Endothelial cell (in vitro differentiated cells): ENCODE measurements at places on chromosomes 2 and 18. TPM values are rescaled to one million over a fixed set of nuclear protein-coding genes. Genes with fewer than 3 reads are reported as not detected.

B3GNT7 gene
- total RNA-seq, result 5.3 TPM

IL1R2 gene
- not detected for total RNA-seq

SETBP1 gene
- 131 TPM for total RNA-seq

AKAIN1 gene
- total RNA-seq, result not detected

DSG4 gene
- not detected for total RNA-seq

DNAH7 gene
- 2.6 TPM for total RNA-seq

SLC30A3 gene
- not detected for total RNA-seq

STEAP3 gene
- 17.9 TPM for total RNA-seq

SERPINB11 gene
- total RNA-seq, result not detected

ATL2 gene
- 38.0 TPM for total RNA-seq

GNLY gene
- total RNA-seq, result not detected

CCDC85A gene
- total RNA-seq, result 16.4 TPM

DNA sequence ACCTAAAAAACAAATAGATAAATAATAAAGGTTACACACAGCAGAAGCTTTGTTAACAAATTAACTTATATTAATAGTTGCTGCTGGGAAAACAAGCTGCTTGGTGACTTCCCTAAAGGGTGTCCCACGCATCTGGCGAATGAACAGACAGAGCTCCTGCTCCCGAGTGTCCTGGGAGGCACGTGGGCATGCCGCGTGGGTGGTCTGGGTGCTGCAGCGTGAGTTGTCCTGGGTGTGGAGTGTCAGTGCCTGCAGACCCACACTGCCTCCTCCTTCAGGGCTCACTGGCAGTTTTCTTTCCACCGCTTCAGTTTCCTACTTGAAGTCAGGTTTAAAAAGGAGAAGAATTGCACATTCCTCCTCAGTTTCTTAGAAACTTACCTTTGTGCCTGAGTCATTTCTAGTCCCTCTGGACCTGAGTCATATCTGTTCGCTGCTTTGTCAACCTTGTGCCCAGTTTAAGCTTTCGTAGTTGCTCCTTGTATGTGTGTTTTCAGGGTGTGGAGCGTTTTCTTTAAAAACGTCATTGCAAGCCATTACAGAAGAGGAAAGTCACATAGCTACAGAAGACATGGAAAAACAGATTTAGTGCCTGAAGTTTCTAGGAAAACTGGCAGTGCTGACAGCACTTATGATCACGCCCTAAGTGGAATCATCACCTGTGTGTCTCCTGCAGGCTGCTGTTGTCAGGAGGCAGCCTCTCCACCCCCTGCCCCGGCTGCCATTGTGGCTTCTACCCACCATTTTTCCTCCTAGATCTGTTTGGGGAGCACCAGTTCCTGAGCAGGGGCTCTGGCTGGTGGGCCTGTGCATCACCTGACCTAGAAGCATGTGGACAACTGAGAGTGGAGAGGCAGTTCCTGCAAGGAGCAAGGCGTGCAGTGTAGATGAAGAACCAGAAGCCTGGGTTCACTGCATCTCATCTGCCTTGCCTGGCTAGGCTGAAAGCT, 24.5 kb downstream of the IMPA2 start:
- DNase-seq, result no peak

DNA sequence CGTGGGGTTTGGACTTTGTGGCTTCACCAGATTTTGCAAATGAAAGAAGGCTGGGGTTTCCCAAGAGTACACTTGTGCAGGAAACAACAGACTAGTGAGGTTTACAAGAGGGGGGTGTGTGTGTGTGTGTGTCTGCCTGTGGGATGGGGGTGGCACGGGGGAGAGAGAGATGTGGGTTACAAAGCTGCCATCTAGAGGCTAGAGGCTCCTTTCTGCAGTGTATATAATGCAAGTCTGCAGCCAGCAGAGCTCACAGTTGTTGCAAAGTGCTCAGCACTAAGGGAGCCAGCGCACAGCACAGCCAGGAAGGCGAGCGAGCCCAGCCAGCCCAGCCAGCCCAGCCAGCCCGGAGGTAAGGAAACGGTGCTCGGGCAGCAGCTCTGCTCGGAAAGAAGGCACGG, at the start of gene ACKR3:
Gene ACKR3, plus strand, starts transcription at position 253 of the 401 bp plus-strand sequence. CDS start 10,641 bp downstream, outside the sequence.
- peak; percentile 77 for DNase-seq

DNA sequence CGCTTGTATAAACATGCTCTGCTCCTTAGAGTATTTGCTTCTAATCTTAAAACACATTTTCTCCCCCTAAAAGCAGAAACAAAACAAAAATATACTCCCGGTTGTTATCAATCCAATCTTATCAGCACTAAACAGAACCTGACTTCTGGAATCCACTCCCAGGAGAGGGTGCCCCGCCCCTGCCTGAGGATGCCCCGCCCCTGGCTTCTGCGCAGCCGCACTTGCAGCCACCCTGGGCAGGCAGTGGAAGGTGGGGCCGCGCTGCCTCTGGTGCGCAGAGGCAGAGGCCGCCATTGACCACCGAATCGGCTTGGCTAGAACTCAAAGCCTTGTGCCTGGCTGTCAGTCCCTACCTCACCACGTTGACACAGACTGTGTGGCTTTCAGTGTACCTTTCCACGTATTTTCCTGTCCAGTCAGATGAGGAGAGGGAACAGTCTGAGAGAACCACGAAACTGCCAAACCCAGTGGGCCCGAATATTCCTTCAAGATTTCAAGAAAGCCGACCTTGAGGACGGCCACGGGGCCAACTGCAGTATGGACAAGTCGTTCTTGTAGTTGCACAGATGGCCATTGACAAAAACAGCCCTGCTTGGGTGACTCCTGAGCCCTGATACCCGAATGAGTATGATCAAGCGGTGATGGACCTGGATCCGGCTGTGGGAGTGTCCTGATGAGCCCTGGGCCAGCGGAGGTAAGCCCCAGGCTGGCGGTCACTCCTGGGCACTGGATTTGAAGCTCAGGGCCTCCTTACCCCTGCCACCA, 46.2 kb upstream of the ARHGAP28 start:
- no peak for DNase-seq

DNA sequence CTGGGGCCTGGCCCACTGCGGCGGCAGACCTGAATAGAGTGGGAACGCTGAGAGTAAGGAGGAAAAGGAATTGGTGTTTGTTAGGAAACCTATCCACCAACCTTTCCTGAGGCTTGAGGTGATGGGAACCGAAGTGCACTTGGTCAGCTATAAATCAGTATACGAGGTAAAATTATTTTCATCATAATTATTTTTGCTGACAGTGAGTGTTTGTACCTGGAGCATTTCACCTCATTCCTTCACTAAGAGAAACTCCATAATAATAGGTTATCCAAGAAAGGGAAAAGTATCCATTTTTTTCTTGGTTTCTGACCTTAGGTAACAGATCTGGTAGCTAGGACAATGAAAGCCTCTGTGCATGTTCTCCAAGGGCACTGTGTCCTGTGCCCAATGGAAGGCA, 138.6 kb upstream of the RGPD4 start:
- no peak for DNase-seq

DNA sequence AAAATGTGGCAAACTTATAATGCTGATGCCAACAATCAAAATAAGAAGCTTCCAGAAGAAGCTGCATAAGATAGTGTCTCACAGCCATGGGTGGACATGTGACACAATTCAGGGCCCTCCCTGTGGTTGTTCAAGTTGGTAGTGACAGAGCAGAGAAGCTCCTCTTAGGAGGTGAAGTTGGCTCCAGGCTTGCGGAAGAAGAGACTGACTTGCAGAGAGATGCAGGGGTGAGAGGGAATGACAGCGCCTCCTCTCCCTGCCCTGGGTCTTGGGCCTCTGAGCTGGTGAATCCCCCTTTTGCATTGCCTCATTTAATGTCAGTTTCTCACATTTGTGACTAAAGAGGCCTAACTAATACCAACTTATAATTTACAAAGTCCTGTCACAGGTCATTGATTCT, 23.0 kb upstream of the RHOB start:
- no peak for DNase-seq

DNA sequence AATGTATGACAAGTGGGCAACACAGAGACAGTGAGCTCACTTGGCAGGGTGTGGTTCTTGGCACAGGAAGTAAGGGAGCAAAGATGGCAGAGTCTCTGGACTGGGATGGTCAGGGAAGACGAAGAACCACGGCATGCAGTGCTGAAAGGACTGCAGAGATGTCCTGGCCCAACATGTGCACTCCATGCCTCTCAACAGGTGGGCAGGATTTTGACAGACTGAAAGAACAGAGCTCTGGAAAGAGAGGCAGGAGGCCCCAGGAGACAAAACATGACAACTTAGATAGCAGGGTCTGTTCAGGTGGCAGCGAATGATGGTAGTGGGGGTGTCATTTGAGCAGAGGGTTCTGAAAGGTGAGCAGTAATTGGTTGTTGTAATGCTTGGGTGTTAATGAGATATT, 180.3 kb downstream of the FHOD3 start:
- DNase-seq, result no peak

DNA sequence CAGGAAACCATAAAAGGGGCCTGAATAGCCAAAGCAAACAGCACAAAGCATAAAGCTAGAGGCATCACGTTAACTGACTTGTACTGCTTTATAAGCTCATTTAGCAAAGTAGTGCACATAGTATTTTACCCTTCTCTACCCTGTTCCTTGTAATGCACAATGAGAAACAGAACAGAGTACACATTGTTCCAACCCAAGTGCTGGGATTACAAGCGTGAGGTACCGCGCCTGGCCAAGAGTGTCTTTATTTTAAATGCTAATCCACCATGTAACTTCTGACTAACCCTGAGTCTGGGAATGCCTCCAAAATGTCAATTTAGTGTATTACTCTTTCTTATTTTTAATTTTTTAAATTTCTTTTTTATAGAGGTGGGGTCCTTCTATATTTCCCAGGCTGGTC, 46.4 kb upstream of the STON1 start:
- DNase-seq, result no peak

GRCh38 chr2:174768557-174768956, 4.3 kb upstream of the CHRNA1 start:
- DNase-seq, result no peak

GRCh38 chr2:118013221-118013723, 598 bp downstream of the CCDC93 start:
- peak; percentile 54 for DNase-seq

- no peak for DNase-seq
These were observed 560.7 kb downstream of the STK39 start for GRCh38 chr2:167686691-167687090.

DNA sequence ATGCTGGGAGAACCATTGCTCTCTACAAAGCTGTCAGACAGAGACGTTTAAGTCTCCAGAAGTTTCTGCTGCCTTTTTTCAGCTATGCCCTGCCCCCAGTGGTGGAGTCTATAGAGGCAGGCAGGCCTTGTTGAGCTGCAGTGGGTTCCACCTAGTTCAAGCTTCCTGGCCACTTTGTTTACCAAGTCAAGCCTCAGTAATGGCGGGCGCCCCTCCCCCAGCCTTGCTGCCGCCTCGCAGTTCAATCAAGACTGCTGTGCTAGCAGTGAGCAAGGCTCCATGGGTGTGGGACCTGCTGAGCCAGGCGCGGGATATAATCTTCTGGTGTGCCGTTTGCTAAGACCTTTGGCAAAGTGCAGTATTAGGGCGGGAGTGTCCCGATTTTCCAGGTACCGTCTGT, 52.7 kb upstream of the SCYGR2 start:
- DNase-seq, result peak; percentile 6

- no peak for DNase-seq
These were observed 27.4 kb downstream of the HPCAL1 start for GRCh38 chr2:10329880-10330699.

- no peak for DNase-seq
These were observed 12.7 kb upstream of the HNMT start for GRCh38 chr2:137951586-137951985.

DNA sequence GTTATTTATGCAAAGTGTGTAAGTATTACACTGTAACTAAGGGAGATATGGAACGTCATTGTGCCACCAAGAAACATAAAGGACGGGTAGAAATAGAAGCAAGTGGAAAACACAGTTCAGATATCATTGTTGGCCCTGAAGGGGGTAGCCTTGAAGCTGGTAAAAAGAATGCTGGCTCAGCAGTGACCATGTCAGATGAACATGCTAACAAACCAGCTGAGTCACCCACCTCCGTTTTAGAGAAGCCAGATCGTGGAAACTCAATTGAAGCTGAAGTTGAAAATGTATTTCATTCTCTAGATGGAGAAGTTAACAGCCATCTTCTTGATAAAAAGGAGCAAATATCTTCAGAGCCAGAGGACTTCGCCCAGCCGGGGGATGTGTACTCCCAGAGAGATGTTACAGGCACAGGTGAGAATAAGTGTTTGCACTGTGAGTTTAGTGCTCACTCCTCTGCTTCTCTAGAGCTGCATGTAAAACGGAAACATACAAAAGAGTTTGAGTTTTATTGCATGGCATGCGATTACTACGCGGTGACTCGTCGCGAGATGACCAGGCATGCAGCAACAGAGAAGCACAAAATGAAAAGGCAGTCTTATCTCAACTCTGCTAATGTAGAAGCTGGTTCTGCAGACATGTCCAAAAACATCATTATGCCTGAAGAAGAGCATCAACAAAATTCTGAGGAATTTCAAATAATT, 36.1 kb downstream of the ZNF407 start:
- no peak for DNase-seq

GRCh38 chr2:153291718-153292117, 186.8 kb downstream of the RPRM start:
- DNase-seq, result no peak

- DNase-seq, result no peak
These were observed 162.3 kb upstream of the NXPH2 start for GRCh38 chr2:138942466-138942865.

DNA sequence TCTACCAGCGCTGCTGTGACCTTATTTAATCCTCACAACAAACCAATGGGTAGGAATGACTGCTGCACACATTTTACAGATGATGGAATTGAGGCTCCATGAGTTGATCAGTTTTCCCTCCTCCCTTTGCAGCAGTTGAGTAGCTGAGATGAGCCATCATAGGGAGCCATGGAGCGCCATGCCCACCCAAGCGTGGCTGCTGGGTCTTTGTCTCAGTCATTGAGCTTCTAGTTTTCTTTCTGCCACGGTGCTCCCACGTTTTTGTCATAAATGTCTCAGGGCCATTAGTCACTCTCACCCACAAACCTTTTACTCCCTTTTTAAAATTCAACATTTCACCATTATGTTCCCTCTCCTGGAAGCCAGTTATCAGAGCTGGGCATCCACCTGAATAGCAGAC, 45.8 kb downstream of the TMEM17 start:
- DNase-seq, result no peak

- DNase-seq, result peak; percentile 74
These were observed 45.3 kb downstream of the BIN1 start for GRCh38 chr2:127061375-127062273.

GRCh38 chr2:153953761-153954160, 82.0 kb downstream of the GALNT13 start:
- DNase-seq, result no peak

- no peak for DNase-seq
These were observed 17.4 kb downstream of the ZNF24 start for GRCh38 chr18:35326695-35327387.

GRCh38 chr2:3238951-3239841, 138.4 kb downstream of the EIPR1 start:
- no peak for DNase-seq

- no peak for DNase-seq
These were observed 17.3 kb downstream of the PLCL1 start for GRCh38 chr2:197821550-197822289.

GRCh38 chr2:45172142-45172541, 162.9 kb upstream of the SIX2 start:
- no peak for DNase-seq

- DNase-seq, result no peak
These were observed 200.0 kb downstream of the ZNF407 start for GRCh38 chr18:74797577-74798151.

- DNase-seq, result no peak
These were observed 48.3 kb downstream of the KLHL29 start for GRCh38 chr2:23433282-23433681.

- peak; percentile 73 for DNase-seq
These were observed 864 bp downstream of the LBH start for GRCh38 chr2:30231996-30232800.
